Activated naive CD4-positive, alpha-beta T cell (primary cell): ENCODE measurements at places on chromosomes 3 and 15.

- DNase-seq, result no peak
Measured at GRCh38 chr3:73504852-73505251, 119.9 kb downstream of the PDZRN3 start.

DNA sequence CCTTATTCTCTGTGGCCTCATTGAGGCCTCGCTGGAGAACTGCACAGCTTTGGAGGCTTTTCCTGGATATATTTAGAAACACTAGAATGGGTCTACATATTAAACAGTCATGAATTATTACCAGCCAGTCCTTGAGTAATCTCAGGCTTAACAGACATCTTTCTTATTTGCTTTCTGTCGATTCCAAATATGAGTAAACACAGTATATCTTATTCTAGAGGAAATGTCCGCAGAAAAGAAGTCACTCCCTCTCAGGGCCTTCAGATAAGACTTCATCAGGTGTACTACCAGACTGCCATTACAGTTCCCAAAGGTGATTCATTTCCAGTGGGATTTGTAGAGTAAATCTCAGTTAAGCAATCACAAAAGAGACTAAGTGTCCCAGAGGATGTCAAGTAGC lies 310.7 kb downstream of the RBMS3 start:
- DNase-seq, result no peak

DNA sequence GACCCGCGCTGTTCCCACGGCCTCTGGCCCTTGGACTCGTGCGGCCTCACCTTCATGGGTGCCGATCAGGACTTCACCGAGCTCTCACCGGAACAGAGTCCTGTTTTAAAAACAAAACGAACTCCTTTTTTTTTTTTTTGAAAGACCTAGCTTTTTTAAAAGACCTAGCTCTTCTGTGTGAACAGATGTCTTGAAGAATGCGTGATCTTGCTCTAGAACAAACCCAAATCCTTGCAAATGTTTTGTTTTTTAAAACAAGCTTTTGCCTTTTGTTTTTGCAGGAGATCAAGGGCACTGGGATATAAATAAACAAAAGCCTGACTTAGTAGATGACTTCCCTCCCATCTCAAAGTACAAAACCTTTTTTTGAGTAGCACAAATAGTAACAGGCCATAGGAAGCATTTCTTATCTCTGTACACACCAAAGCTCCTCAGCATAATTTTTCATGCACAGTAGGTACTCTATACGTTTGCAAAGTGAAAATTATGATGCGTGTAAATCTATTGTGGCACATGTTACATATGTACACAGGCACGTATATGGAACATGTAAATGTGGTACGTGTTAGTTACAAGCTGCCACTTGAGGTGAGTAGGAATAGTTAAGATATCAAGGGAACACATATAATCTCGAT lies 1.1 kb upstream of the MSL2 start:
- no peak for DNase-seq

DNA sequence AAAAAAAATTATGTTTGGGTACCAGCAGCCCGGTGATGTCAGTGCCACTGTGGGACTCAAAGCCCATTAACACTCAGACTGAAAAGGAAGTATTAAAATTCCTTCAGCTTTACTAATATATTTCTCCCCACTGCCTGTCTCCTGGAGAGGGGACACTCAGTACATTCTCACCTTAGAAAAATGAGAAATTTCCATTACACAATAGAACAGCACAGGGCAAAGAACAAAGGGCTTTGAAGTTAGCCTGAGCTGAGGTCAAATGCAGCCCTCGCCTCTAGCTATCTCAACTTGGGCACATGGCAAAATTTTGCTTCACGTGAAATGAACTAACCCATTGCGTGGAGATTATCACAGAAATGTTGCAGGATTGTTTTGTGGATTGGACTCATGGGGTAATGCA lies 80.8 kb downstream of the RARB start:
- DNase-seq, result no peak

DNA sequence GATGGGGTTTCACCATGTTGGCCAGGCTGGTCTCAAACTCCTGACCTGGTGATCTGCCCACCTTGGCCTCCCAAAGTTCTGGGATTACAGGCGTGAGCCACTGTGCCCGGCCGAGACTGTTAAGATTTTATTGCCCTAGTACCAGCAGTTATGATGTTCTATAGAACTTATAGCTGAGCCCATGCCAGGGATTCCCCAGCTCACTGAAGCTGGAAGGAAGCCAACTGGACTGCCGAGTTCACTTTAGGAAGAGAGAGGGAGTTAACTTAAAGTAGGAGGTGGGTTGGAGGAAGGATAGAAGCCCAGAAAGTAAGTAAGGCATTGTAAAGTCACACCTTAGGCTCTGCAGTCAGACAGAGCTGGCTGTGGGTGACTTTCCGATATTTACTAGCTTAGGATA lies 101.1 kb upstream of the BOC start:
- DNase-seq, result no peak

DNA sequence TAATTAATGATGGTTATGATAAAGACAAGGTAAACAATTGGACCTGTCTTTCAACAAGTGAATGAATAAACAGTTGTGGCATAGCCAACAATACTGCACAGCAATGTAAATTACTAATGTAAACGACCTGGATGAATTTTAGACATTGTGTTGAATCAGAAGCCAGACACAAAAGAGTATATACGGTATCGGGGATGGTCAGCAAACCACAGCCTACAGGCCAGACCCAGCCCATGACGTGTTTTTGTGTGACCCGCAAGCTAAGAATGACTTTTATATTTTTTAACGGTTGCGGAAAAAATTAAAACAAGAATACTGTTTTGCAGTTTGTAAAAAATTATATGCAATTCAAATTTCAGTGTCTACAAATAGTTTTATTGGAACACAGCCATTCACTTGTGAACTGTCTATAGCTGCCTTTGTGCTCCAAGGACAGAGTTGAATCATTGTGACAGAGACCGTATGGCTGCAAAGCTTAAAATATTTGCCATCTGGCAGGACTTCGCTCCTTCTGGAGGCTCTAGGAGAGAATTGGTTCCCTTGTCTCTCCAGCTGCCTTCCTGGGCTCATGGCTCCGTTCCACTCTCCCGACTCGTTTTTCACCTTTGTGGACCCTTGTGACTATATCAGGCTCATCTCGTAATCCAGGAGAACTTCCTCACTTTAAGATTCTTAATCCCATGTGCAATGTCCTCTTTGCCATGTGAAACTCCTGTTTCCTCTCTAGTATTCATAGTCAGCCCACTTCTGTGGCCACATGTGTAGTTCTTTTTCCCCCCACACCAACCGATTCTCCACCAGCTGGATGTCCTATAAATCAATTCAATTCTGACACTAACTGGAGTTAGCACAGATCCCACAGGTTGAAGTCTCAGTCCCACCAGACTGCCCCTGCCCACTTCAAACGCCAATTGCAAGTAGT lies 72.7 kb downstream of the CMTM8 start:
- no peak for DNase-seq

- no peak for DNase-seq
Measured at GRCh38 chr3:67713764-67714469, 59.5 kb upstream of the SUCLG2 start.

- DNase-seq, result no peak
Measured at GRCh38 chr15:36907295-36907694, 193.1 kb downstream of the MEIS2 start.

- DNase-seq, result peak; percentile 89
Measured at GRCh38 chr3:194486540-194487288, at the start of gene ATP13A3. Gene ATP13A3, minus strand, starts transcription at chr3:194487002. Its CDS starts 24,812 bp downstream, at chr3:194462190.

- DNase-seq, result no peak
Measured at GRCh38 chr3:45318689-45319088, 69.7 kb upstream of the LARS2 start.

DNA sequence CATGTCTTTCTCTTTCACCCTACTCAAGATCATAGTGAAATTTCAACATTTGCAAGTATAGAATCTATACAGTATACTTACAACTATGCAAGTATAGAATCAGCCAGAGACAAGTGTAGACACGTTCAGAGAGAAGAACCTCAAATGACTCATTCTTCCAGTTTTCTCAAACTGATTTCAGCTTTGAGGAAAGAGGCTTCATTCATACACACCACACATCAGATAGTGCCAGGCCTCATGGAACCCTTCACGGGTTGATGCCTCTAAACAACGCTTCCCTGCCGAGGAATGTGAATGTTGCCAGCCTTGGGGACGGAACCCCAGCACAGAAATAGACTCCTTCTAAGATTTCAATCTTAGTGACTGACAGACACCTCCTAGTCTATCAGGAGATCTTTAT lies 135.7 kb downstream of the FOXP1 start:
- DNase-seq, result no peak

- DNase-seq, result no peak
Measured at GRCh38 chr3:134650431-134651346, at the start of gene KY. Gene KY, minus strand, starts transcription at chr3:134651022. Its CDS starts 62 bp downstream, at chr3:134650960.

GRCh38 chr3:54630101-54630623 lies 297.7 kb downstream of the LRTM1 start:
- no peak for DNase-seq

DNA sequence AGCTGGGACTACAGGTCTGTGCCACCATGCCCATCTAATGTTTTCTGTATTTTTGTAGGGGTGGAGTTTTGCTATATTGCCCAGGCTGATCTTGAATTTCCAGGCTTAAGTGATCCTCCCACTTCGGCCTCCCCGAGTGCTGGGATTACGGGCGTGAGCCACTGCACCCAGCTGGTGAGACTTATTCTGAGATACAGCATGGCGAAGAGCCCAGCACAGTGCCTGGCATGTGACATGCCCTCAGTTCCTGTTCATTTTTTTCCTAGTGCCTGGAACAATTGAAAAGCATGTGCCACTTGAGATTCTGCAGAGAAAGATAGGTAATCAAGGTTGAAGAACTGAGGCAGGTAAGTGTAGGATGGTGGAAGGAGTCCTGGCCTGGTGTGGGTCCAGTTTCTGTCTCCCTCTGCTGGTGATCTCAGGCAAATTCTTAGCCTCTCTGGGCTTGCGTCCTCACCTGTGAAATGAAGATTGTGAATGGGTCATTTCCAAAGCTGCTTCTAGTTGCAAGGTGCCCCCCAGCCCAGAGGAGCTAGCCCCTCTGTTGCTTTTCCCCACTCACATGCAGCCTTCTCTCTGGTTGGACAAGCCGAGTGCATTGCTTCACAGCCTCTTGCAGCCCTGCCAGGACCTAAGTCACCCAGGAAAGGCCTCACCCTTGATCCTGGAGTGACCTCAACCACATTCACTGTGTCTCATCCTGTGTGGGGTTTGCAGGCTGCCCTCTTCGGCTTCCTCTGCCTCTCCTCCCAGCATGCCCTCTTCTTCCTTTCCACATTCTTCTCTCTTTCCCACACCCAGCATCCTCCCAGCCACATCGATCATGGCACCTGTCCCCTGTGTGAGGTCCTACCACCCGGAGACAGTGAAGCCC lies 4.3 kb upstream of the RHCG start:
- no peak for DNase-seq

GRCh38 chr3:57064572-57064971 lies 4.1 kb downstream of the SPATA12 start:
- no peak for DNase-seq

DNA sequence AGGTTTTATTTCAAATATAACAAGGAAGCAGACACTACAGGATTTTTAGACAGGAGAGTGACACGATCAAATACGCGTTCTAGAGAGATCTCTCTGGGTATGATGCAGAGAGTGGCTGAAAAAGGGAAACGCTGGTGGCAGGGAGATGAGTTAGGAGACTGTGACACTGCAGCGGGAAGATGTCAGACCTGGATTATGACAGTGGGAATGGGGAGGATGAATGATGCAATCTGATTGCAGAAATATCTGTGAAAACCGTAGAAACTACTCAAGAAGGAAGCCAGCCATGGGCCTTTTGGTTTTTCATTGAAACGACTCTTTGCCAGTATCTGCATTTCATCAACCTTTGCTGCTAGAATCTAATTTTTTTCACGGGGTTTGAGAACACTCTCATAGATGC lies 157.9 kb downstream of the FAM43A start:
- DNase-seq, result no peak

- DNase-seq, result no peak
Measured at GRCh38 chr3:113097960-113098447, 107.2 kb downstream of the GTPBP8 start.

DNA sequence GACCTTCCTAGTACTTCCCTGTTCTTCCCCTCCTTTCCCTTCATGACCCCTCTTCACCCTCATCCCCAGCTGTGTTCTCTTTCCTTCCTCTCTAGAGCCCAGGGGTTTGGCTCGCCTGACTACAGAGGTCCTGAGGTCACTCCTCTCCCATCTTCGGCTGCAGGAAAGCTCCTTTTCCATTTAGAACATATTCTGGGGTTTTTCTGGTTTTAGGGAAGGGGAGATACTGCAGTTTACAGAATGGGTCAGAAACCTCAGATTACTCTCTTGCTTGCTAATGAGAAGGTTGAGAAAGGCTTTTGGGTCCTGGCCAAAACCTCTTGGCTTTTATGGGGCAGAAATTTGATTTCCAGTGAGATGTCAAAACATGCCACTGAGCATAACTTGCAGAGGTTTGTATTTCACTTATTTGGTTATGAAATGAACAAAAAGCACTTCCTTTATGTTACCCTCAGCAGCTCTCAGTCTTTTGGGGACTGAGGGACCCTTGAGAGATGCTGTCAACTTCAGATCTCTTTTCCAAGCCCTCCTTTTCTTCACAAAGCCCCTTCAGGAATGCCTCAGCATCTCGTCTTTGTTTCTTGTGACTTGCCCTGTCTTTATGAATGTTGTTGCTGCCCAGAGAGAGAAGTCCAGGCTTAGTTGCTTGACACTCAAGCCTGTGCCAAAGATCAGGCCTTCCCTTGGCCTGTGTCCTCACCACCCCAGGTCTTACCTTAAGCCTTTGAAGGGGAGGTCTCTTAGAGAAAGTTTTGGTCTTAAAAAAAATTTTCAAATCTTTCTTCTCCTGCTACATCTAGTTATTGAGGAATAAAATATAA lies 121.7 kb upstream of the TPM1 start:
- DNase-seq, result no peak

DNA sequence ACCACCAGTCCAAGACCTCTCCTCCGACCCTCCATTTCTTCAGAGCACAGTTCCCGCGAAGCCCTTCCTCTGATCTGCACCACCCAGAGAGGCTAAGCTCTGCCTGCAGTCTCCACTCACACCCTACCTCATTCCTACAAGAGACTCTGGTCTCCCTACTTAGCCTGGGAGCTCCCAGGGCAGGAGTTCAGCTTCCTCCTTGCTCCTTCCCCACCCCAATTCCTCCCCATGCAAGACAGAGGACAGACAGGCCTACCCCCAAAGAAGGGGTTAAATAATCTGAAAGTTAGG lies 12.6 kb upstream of the VIPR1 start:
- no peak for DNase-seq

- no peak for DNase-seq
Measured at GRCh38 chr3:57963811-57964346, 44.3 kb upstream of the FLNB start.

DNA sequence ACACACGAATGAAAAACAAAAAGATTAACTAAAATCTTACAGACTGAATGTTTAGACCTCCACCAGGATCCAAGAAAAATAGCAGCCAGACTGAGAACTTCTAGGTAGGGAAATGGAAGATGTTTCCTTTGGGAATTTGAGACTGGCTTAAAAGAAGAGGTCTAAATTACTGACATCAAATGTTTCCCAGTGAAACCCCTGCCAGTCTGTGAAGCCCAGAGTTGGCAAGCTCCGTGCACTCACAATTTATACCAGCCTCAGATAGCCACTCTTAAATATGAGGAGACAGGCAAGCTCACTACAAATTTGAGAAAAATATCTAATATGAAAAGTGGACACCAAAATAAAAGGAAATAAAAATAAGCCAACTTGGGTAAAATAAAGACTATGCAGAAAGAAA lies 700.5 kb upstream of the ZNF385D start:
- DNase-seq, result no peak
